ENCODE measurements at places on chromosomes 5 and 9.

DNA sequence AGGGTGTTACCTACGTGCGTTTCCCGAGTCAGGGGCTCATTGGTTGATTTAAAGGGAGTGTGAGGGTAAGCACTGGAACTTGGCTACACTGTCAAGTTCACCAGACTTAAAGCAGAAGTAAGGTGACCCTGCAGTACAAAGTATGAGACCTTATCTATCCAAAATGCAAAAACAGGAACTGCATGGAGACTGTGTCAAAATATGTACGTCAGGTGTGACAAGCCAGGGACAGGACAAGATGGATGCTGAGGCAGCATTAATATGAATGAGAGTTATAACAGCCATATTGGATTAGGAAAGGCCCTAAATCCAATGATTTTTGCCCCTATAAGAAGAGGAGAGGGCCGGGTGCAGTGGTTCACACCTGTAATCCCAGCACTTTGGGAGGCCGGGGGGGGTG is 15.4 kb upstream of the SUSD3 start:
- DNase-seq = no peak

DNA sequence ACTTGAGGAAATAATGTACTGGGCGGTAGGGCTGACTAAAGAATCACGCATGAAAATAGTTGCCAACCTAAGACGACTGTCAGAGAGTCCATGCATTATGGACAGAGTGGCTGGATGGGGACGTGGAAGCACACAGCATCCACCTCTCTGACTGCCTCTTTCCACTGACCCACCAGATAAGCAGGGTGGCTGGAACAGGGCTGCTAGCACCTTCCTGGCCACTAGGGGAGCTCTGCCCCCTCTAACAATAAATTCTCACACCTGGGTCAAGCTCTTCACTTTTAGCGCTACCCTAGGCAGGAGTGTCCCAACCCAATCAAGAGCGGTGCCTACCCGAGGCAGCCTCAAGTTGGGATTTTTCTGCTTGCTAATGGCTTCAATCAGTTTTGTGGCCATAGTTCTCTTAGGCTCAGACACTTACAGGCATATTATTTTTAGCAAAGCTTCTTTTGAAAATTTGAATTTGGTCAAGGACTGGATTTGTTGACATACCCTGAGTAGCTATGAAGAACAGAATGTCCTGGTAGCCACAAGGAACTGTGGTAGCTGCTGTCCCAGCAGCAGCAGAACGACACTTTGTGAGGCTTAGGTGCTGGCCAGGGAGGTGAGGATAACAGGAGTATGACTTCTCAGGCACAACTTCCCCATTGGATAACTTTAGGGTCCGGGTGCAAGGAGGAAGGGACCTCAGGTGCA is 6.9 kb upstream of the TPM2 start:
- DNase-seq = no peak

DNA sequence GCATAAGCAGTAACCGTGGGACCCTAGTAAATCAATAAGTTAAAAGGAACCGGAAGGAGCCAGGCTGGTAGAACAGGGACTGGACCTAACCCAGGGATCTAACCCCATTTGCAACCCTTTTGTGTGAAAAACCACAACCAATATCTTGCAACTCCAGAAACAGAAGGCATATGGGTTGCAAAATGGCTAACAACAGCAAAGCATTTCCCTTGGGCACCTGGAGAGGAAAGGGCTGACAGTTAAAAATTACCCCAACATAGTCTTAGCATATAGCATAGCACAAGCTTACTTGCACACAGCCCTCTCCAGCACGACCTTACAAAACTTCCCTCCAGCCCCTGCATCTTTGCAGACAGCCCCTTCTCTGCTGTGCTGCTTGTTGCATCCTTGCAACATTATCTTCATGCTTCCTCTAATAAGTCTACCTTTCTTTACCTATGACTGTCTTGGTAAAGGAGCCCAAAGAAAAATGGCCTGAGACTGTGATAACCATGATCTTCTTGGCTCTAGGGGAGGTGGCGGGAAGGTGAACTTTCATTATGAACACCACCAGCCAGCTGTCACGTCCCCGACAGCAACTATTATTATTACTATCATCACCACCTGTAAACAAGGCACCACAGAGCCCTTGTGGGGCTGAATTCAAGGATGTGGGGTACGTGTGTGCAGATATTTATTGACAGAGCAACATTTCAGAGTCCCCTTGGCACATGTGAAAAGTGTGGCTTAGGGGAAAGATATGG is 49.8 kb downstream of the PRRC1 start:
- DNase-seq = no peak

GRCh38 chr9:121689461-121690157 is 38.2 kb downstream of the DAB2IP start:
- no peak for DNase-seq

GRCh38 chr5:171946000-171946781 is 60.2 kb downstream of the FBXW11 start:
- DNase-seq = no peak

DNA sequence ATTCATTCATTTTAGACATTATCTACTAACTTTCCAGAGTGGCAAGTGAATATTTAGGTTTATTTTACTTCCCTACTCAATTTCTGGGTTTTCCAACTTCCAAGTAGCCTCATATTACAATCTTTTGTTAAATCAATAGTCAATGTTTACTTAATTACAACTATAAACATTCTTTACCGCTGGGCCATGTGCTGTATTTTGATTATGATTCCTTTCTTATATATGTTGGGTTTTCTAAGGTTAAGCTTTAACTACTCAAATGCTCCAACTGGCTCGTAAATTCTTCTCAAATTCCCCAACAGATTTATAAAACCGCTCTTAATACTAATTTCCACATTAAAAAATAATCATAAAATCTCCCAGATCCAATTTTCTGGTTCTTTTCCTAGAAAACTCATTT is 110.1 kb upstream of the ABCA1 start:
- no peak for DNase-seq

- no peak for DNase-seq
These were observed 76.8 kb downstream of the MVB12B start for GRCh38 chr9:126403397-126403796.

DNA sequence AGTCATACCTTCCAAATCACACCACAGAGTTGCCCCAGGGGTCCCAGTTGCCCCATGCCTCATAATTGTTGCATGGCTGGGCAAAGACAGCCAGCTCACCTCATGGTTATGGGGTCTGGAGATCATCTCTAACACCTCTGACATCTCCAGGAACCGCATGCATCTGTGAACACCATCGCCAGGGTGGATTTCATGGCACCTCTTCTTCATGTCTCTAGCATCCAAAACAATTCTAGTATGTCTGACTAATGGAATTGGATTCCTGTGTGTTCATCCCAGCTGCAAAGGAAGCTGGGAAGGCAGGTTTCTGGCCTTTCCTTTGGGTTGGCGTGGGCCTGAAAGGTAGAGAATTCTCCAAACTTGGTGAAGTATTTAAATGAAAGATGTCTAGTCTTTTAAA is 122.3 kb upstream of the ABCA1 start:
- no peak for DNase-seq

- DNase-seq = no peak
These were observed 336.3 kb downstream of the DMRT2 start for GRCh38 chr9:1386420-1386819.

GRCh38 chr5:75891736-75892135 is 174.5 kb upstream of the POC5 start:
- DNase-seq = no peak

DNA sequence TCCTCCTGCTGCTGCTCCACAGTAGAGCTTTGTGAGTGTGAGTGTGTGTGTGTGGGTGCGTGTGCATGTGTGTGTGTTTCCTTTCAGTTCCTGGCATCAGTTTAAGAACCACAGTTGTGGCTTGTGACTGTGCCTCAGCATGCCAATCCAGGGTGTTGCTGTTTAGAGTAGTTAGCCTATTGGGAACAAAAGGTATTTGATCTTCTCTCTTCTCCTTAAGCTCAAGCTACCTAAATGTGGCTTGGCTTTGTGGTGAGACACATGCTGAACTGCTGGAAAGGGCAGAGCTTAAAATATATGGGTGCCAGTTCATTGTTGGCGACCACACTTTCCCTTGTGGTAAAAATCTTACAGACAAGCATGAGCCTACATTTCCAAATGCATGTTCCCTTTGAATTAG is 116.6 kb upstream of the BNC2 start:
- DNase-seq = no peak

- DNase-seq = peak; percentile 85
These were observed at the start of gene P4HA2 for GRCh38 chr5:132227485-132228240. Gene P4HA2 (minus strand): TSS chr5:132227853. CDS start chr5:132218626, 9,227 bp downstream.

DNA sequence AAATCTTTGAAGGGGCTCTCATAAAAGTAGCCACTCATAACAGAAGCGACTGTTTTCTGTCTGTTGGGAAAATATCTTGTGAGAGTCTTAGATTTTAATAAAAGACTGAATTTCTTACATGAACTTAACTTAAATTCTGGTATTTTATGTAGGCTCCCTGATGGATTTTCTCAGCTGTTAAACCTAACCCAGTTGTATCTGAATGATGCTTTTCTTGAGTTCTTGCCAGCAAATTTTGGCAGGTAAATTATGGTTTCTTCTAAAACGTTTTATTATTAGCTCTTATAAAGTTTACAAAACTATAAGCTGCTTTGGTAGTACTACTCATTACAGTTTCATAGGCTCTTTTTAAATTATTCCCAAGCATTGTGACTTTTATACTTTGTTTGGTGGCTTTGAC is 87.0 kb downstream of the ERBIN start:
- no peak for DNase-seq

- DNase-seq = peak; percentile 72
These were observed 446.2 kb upstream of the RIOK2 start for GRCh38 chr5:97629276-97629675.
